DMS79 treated with DMSO at 0.1 percent for 48 hours (cell line): ENCODE measurements at places on chromosomes 7 and 10.

- no peak for DNase-seq
Observed at GRCh38 chr7:81846398-81846797, 76.6 kb upstream of the HGF start.

- DNase-seq, result no peak
Observed at GRCh38 chr10:127951861-127952574, 45.1 kb downstream of the PTPRE start.

DNA sequence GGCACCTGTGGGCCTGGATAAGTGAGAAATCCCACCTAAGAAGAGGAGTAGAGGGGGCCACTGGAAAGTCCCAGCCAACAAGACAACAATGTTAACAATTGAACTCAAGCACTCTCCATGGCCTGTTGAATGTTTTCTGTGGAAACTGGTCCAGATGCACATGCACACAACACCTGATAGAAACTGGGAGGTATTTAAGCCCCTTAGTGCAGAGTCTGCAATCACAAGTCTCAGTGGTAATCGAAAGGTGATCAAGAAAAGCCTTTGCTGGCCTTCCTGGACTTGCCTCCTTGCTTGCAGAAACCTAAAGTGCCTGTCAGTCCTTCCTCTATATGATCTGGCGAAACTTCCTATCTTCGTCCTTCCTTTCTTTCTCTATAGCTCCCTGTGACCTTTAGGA lies 30.6 kb upstream of the HNRNPH3 start:
- no peak for DNase-seq

- DNase-seq, result no peak
Observed at GRCh38 chr10:84172467-84173356, 889 bp upstream of the GPR15LG start.

- DNase-seq, result no peak
Observed at GRCh38 chr10:14688606-14689005, 86.1 kb downstream of the FAM107B start.

GRCh38 chr7:20795361-20795760 lies 8.7 kb upstream of the SP8 start:
- DNase-seq, result no peak

GRCh38 chr10:71059054-71059818 lies 153.1 kb upstream of the UNC5B start:
- DNase-seq, result no peak

DNA sequence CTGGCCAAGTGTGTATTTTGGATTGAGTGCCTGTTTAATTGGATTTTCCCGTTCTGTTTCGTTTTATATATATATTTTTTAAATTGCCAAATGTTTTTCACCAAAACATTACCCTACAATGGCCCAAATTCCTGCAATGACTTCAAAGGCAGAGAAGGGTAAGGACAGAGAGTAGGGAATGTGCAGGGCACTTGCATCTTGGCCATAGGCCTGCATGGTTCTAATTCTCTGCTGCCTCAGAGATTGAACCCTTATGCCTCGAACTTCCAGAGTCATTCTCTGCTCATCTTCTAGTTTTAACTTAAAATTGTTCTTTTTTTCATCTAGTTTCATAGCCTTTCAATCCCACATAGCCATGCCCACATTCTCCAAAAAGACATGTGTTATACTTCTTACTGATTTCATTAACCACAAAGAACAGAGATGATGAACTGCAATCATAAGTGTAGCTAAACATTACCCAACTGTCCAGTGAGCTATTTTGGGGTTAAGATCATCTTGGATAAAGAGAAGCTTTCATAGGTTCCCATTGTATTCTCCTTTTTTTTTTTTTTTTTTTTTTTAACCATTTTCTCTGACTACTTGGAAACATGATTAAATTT lies 177.6 kb downstream of the PLXDC2 start:
- no peak for DNase-seq

DNA sequence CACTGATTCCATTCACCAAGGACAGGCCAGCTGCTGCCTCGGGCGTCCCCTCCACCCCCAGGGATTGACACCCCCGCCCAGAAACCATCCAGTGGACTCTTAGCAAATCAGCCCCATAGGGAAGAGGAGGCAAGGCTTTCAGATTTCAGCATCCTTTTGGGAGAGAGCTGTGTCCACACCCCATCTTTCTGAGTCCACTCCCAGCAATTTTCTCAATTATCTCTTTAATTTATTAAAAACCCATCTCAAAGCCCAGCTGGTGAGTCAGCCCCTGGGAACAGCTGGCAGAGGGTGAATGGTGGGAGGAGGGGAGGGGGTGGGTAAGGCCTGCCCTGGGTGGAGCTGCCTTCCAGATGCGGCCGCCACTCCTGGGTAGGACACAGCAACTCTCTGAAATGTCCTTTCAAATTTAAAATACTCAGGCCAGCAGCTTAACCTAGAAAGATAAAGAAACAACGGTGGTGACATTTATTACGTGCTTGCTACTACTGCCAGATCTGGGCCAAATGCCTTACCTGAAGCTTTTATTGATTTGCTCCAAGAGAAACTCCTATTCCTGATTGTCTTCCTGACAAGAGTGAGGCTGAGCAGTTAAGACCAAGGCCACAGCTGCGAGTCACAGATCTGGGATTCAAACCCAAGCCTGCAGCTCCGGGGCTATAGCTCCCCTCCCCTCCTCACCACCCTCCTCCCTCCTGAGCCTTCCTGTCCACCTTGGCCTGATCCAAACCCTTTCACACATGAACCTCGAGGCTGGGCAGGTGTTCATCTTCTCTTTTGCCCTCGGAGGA lies 120.4 kb downstream of the RGS10 start:
- no peak for DNase-seq

GRCh38 chr10:111211241-111211640 lies 134.4 kb downstream of the ADRA2A start:
- no peak for DNase-seq

DNA sequence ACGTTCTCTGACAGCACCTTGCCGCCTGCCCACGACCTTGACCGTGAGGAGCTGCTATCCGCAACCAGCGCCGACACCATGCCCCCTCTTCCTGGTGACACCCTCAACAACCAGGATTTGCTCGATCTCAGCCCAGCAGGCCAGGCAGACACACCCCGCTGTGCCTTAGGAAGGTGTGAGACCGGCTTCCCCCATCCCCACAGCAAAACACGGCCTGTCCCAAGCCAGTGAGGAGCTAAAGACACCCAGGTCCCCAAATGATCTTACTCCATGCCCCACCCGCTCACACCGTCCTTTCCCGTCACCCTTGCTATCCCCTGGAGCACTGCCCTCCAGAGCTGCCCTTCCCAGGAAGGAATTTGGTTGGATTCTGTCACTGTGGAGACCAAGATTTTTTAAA lies 21.3 kb upstream of the TTYH3 start:
- DNase-seq, result no peak
